ENCODE measurements at places on chromosomes 5 and 9. TPM values are rescaled to one million over a fixed set of nuclear protein-coding genes. Genes with fewer than 3 reads are reported as not detected.

Gene CDO1
- 4.3 TPM for total RNA-seq

Gene ARL14EPL
- not detected for total RNA-seq

Gene MSX2
- 2.1 TPM for total RNA-seq

Gene CCNJL
- 9.1 TPM for total RNA-seq

Gene MZB1
- 12.2 TPM for total RNA-seq

Gene C5orf52
- total RNA-seq: not detected

Gene LECT2
- not detected for total RNA-seq

Gene PAEP
- total RNA-seq: 0.37 TPM

Gene MARCHF3
- 10.2 TPM for total RNA-seq

Gene HRCT1
- not detected for total RNA-seq
